ENCODE measurements at places on chromosomes 11 and 22. TPM values are rescaled to one million over a fixed set of nuclear protein-coding genes. Genes with fewer than 3 reads are reported as not detected.

ART1 gene
- total RNA-seq: not detected

DNA sequence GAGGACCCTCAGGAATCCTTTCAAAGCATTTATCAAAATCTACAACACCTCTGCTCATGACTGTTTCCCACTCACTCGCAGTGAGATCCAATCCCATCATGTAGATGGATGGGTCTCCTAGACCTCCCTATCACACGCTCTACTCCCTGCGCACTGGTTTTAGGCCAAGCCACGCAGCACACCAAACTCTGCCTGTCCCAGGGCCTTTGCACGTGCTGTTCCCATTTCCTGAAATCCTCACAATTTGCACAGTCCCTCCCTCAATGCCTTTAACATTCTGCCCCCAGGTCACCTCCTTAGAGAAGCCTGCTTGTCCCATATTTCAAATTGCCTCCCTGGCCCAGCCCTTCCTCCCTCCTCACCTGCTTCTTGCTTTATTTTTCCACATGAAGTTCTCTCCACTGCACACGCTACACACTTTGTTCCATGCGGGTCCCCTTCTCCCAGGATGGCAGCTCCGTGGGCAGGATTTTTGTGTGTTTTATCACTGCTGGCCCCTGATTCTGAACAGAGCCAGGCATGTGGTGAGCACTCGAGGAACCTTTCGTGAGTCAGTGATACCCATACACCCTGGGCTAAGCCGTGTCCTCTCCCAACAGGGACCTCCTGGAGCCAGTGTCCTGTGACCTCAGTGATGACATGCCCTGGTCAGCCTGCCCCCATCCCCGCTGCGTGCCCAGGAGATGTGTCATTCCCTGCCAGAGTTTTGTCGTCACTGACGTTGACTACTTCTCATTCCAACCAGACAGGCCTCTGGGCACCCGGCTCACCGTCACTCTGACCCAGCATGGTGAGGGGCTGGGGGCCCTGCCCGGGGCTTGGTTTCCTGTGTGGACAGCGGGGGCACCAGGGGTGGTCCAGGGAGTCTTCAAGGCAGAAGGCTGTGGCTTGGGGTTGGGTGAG, 12.2 kb downstream of the CSF2RB start:
- H3K36me3 ChIP-seq: no peaks in the 10 kb centered on the region
- DNase-seq: no peak
- H3K4me3 ChIP-seq: no peak overlapping the region
- no peak overlapping the region for H3K27ac ChIP-seq

DNA sequence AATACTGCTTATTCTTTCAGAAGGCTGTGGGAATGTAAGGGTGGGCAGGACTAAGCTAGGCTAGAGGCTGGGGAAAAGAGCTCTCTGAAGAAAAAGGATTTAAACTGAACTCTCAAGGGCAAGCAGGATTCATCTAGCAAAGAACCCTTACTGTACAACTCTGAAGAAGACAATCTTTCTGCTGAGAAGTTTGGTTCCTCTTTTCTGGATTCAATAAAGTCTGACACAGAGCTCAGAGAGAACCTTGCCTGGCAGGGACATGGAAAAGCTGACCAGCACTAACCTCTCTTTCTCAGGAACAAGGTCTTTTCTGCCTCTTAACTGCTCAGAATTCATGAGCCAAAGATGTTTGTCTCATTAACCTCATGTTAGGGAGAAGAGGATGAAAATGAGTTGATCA, 388.4 kb upstream of the DDI1 start:
- no peak for DNase-seq
- H3K4me3 ChIP-seq: no peak overlapping the region
- no peaks in the 10 kb centered on the region for H3K4me1 ChIP-seq
- no peak overlapping the region for H3K27ac ChIP-seq

GRCh38 chr11:1762537-1763302, 1.0 kb downstream of the CTSD start:
- peak overlapping the region; percentile 71 for H3K4me3 ChIP-seq
- H3K27ac ChIP-seq: peak overlapping the region; percentile 37
- no peak for DNase-seq

DNA sequence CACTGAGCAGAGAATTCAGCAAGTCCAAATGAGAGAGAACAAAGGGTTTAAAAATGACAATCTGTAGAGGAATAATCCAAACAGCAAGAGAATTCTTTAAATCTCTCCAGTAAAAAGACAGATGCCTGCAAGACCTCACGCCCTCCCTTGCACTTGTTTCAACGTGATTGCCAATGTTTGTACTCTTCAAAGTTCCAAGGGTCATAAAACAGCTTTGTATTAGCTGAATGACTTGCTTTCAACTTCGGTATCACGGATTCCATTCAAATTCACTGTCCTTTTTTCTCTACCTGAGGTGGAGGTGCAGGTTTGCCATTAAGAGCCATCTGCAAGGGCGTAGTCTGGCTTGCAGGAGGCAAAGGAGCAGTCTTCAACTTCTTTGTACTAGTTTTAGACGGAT, 41.1 kb upstream of the CHRNA10 start:
- H3K27ac ChIP-seq: no peak overlapping the region
- H3K4me1 ChIP-seq: no peaks in the 10 kb centered on the region
- no peak overlapping the region for H3K4me3 ChIP-seq
- no peak for DNase-seq
- H3K27me3 ChIP-seq: no peaks in the 10 kb centered on the region
- H3K36me3 ChIP-seq: peaks cover 65% of the 10 kb centered on the region

- no peak overlapping the region for H3K27ac ChIP-seq
- H3K27me3 ChIP-seq: no peaks in the 10 kb centered on the region
- H3K4me1 ChIP-seq: peaks cover 6% of the 10 kb centered on the region
- H3K4me3 ChIP-seq: no peak overlapping the region
Observed at GRCh38 chr22:47921906-47922305, 1159.5 kb downstream of the TBC1D22A start.

DNA sequence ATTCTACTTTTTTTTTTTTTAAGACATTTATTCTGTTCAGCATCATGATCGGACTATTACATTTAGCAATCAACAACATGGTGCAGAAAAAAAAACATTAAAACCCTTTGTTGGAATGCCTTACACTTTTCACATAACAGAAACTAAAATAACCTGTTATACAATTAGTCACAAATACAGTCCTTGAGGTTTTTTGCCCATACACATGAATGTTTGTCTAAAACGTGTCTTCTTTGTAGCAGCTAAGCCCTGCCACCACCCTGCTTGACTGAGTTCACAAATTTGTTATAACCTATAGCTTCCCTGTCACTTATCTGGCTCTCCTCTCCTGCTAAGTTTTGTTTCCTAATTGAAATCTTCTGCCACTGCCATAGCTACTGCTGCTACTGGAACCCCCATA, 75.4 kb upstream of the ARHGAP20 start:
- H3K36me3 ChIP-seq: no peaks in the 10 kb centered on the region
- no peak for DNase-seq
- H3K4me3 ChIP-seq: no peak overlapping the region
- H3K27ac ChIP-seq: no peak overlapping the region
- H3K4me1 ChIP-seq: no peaks in the 10 kb centered on the region
- no peaks in the 10 kb centered on the region for H3K27me3 ChIP-seq

GRCh38 chr11:44604171-44604581, 38.7 kb downstream of the CD82 start:
- no peak overlapping the region for H3K4me3 ChIP-seq
- peaks cover 35% of the 10 kb centered on the region for H3K4me1 ChIP-seq
- DNase-seq: no peak

GGT5 gene
- not detected for total RNA-seq

DNA sequence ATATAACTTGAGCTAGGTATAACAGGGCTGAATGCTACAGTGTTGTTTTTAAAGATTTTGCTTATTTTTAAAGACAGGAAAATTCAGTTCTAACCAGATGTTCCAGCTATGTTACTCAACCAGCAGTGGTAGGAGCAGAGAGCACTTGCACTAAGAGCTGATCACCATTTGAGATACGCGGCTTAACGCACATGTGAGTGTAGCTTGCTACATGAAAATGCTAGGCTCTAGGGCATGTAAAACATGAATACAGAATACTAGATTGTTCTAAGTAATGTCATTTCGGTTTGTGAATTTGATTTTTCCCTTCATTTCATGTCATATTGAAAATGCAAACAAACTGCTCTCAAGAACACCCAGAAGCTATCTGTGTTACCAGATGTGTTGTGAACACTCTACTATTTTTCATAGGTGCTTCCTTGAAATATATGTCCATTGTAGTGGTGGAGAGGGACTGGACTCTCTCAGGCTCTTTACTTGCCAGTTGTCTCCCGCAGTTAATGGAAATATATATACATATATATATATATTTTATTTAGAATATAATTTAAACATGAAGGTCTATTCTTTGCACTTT, 10.8 kb upstream of the TECTA start:
- H3K27ac ChIP-seq: no peak overlapping the region
- peaks cover 19% of the 10 kb centered on the region for H3K36me3 ChIP-seq
- H3K27me3 ChIP-seq: no peaks in the 10 kb centered on the region
- DNase-seq: no peak
- H3K4me3 ChIP-seq: no peak overlapping the region
- no peaks in the 10 kb centered on the region for H3K4me1 ChIP-seq

OR52E8 gene
- not detected for total RNA-seq

MMP12 gene
- total RNA-seq: not detected

- no peak overlapping the region for H3K4me3 ChIP-seq
- DNase-seq: no peak
- no peak overlapping the region for H3K27ac ChIP-seq
- no peaks in the 10 kb centered on the region for H3K27me3 ChIP-seq
- peaks cover 7% of the 10 kb centered on the region for H3K4me1 ChIP-seq
- H3K36me3 ChIP-seq: no peaks in the 10 kb centered on the region
Observed at GRCh38 chr22:33579448-33580093, 340.7 kb downstream of the LARGE1 start.

TRPC6 gene
- not detected for total RNA-seq

CYB561A3 gene
- total RNA-seq: 33.5 TPM

DNA sequence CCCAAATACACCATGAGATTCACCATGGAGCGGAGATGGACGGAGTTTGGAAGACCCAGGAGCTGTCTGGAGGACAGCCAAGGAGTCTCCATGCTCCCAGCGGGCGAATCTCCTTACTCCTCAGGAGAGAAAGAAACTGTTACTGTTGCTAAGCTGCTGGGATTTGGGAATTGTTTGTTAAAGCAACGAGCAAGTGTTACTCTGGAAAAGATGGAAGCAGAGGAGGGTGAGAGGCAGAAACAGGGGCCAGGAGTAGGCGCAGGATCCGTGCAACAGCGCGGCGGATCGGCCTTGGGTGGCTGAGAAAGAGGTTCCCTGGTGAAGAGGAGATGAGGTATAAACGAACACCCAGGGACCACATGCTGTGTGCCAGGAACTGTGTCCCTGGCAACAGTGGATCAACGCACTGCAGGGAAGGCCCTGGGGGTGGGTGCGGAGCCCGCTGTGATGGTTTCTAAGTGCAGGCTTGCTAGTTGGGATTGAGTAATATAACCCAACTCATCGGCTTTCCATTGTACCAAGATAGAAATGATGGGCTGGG, 1436.4 kb downstream of the BRD1 start:
- H3K4me1 ChIP-seq: no peaks in the 10 kb centered on the region

STK33 gene
- total RNA-seq: not detected

DNA sequence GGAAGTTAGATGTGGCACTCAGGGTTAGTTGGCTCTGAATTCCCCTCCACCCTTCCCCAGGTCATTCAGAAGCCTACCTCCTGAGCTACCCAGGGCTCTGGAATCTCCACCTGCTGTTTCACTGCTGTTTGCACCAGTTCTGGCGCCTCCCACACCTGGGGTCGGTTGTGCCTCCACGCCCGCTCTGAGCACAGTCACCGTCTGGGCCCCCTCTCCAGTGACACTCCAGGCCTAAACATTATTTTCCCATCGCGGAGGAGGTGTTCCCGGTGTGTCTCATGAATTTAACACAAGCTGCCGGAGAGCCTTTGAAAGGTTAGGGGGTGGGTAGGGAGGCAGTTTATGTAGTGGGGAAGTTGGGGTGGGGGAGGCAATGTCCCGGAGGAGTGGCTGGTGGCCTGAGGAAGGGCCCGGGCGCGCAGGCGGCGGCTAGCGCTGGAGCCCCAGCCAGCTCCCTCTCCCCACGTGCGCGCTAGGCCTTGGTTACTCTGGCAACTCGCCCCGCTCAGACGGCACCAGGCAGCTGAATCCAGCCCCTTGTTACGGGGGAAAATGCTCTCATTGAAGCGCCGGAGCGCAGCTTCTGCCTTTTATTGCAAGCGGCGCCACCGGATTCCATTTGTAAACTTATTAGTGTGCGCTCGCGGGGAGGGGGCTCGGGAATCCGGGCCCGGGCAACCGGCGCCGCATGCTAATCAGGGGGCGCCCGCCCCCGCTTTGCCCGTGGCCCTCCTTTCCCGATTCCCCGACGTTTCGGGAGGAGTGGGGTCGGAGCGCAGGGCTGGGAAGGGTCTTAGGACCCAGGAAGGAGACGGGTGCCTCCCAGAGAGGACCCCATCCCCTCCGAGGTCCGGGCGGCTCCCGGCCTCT, 52.4 kb downstream of the GRIK4 start:
- H3K36me3 ChIP-seq: no peaks in the 10 kb centered on the region
- no peak overlapping the region for H3K27ac ChIP-seq
- H3K4me3 ChIP-seq: no peak overlapping the region
- H3K27me3 ChIP-seq: peaks cover 7% of the 10 kb centered on the region
- H3K4me1 ChIP-seq: peaks cover 7% of the 10 kb centered on the region

DNA sequence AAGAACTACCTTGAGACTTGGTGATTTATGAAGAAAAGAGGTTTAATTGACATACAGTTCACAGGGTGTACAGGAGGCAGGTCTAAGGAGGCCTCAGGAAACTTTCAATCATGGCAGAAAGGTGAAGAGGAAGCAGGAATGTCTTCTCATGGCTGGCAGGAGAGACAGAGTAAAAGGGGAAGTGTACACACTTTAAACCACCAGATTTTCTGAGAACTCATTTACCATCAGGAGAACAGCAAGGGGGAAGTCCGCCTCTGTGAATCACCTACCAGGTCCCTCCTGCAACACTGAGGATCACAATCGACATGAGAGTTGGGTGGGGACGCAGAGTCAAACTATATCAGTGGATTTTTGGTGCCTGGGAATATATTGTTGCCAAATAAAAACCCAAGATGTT, 40.3 kb upstream of the OR5D13 start:
- no peak for DNase-seq
- no peaks in the 10 kb centered on the region for H3K4me1 ChIP-seq
- no peaks in the 10 kb centered on the region for H3K27me3 ChIP-seq
- no peak overlapping the region for H3K27ac ChIP-seq

TLCD5 gene
- total RNA-seq: not detected

GRCh38 chr11:88511006-88511405, 173.5 kb upstream of the CTSC start:
- H3K4me1 ChIP-seq: peaks cover 11% of the 10 kb centered on the region
- H3K27me3 ChIP-seq: peaks cover 32% of the 10 kb centered on the region
- no peak overlapping the region for H3K4me3 ChIP-seq
- H3K27ac ChIP-seq: no peak overlapping the region

- H3K4me3 ChIP-seq: no peak overlapping the region
- no peaks in the 10 kb centered on the region for H3K27me3 ChIP-seq
Observed at GRCh38 chr22:36083056-36083455, 54.4 kb upstream of the RBFOX2 start.

GRCh38 chr22:22773979-22774604, 113.5 kb upstream of the IGLL5 start:
- H3K4me3 ChIP-seq: no peak overlapping the region
- H3K36me3 ChIP-seq: peaks cover 9% of the 10 kb centered on the region
- no peak overlapping the region for H3K27ac ChIP-seq
- DNase-seq: no peak
- no peaks in the 10 kb centered on the region for H3K27me3 ChIP-seq

- no peaks in the 10 kb centered on the region for H3K36me3 ChIP-seq
- peak; percentile 29 for DNase-seq
- no peaks in the 10 kb centered on the region for H3K4me1 ChIP-seq
- H3K4me3 ChIP-seq: no peak overlapping the region
- H3K27me3 ChIP-seq: no peaks in the 10 kb centered on the region
- no peak overlapping the region for H3K27ac ChIP-seq
Observed at GRCh38 chr22:46638601-46639431, 18.6 kb downstream of the GRAMD4 start.

- no peak for DNase-seq
- H3K27me3 ChIP-seq: no peaks in the 10 kb centered on the region
- H3K36me3 ChIP-seq: no peaks in the 10 kb centered on the region
- no peaks in the 10 kb centered on the region for H3K4me1 ChIP-seq
Observed at GRCh38 chr11:14546672-14547071, 26.5 kb upstream of the PSMA1 start.
